ENCODE measurements at places on chromosomes 3 and 15.

- no peak for DNase-seq
These were observed 44.9 kb downstream of the IL1RAP start for GRCh38 chr3:190558796-190559195.

GRCh38 chr3:197430502-197430901 is 125.3 kb downstream of the BDH1 start:
- DNase-seq = no peak

- DNase-seq = no peak
These were observed 681 bp downstream of the CHMP2B start for GRCh38 chr3:87227835-87228144.

DNA sequence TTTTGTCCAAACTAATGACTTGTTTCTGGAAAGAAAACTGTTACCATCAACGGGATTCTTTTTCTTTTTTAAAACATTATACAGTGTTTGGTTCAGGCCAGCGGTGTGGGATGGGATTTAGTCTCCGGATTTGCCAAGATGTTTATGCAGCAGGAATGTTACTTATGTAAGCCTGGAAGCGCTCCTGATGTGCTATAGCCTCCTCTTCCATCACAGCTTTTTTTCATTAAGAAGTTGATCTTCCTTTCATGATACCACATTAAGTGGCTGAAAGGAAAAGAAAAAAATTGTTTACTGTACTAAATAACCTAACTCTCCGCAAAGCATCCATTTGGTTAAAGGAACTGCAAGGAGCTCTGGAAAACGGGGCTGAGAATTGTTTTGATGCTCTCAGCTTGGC is 120.5 kb upstream of the ALDH1A3 start:
- no peak for DNase-seq

GRCh38 chr3:127710155-127710941 is 37.6 kb downstream of the ABTB1 start:
- peak; percentile 8 for DNase-seq

- no peak for DNase-seq
These were observed 478.7 kb upstream of the ADAMTS9 start for GRCh38 chr3:65166531-65166930.

DNA sequence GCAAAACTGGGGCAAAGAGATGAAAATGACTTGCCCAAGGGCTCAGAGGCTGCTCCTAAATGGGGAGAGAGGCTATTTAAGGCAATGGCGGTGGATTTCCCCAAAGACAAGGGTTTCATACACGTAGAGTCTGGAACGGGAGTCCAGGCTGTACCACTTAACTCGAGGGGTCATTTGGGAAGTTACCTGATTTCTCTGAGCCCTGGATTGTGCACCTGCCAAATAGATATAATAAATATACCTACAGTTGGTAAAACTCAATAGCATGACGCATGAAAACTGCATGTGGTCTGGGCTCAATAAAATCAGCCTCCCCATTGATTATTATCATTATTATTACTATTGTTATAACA is 1.3 kb upstream of the ITPR1 start:
- DNase-seq = no peak

Measured in transverse colon (tissue), 4 donors.